ENCODE measurements at places on chromosomes 2 and 18.

GRCh38 chr2:187500585-187501359 lies 52.7 kb upstream of the CALCRL start:
- DNase-seq, result no peak

- DNase-seq, result no peak
These were observed 104.2 kb downstream of the ZNF521 start for GRCh38 chr18:25247725-25248124.

DNA sequence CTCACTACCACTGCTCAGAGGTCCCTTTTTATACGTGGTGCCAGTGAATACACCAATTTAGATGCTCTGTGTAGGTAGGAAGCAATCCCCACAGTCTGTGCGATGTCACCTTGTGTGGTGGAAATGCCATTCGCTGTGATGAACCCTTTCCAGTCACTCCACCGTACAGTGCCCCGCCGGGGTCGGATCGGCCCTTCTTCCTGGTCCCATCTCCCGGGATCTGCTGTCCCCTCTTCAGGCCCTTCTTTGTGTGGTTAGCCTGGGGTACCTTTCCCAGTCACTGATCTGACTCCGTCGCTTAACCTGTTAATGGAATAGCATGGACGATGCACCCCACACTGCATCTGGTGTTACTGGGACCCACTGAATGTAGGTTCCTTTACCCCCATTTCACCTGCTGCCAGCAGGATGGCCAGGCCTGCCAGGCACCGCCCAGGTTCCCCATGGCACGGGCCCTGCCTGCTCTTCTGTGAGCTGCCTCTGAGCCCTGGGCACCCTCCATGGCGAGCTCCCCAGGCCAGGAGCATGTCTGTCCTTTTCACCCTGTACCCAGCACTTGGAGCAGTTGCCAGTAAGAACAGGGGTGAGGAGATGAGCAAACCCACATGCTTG lies 18.0 kb downstream of the TWIST2 start:
- no peak for DNase-seq

- no peak for DNase-seq
These were observed 90.9 kb upstream of the CXCR4 start for GRCh38 chr2:136208682-136209420.

DNA sequence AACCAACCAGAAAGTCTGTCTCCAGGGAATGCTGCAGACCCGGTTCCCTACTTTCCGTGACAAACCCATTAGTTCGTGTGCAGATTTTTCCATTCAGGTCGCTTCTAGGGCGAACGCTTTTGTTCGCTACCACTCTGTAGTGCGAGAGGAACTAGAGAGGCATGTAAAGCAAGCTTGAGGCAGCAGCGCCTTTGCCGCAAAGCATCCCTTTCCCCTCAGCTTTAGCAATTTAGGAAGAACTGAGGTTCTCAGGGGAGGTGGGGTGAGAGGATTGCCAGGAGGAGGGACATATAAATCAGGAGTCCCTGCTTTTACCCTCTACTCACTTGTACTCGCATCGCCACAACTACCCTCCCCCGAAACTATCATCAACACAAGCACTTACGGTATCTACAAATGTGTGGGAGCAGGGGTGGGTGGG lies 748 bp upstream of the ZNF804A start:
- DNase-seq, result peak; percentile 46

DNA sequence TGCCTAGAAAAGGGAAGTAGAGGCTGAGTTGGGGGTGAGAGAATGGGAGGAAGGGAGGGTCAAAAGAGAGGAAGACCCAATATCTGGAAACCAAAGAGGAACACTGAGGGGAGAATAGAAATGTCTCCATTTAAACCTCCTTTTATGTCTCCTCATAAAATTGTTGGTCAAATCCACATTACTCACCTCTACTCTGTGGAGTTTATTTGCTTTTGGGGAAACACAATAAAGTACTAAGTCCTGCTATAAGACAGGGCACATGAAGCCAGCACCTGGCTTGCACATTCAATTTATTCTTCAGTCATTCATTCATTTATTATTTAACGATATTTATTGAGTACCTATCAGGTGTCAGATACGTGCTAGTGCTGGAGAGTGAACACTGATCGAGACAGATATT lies 60.3 kb upstream of the NFE2L2 start:
- DNase-seq, result no peak

DNA sequence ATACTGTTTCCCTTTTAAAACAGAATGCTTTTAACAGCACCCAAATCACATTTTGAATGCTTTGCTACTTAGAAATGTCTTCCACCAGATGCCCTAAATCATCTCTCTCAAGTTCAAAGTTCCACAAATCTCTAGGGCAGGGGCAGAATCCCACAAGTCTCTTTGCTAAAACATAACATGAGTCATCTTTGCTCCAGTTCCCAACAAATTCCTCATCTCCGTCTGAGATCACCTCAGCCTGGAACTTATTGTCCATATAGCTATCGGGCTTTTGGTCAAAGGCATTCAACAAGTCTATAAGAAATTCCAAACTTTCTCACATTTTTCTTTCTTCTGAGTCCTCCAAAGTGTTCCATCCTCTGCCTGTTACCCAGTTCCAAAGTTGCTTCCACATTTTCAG lies 1374.5 kb upstream of the NXPH2 start:
- DNase-seq, result no peak

- no peak for DNase-seq
These were observed 153.6 kb upstream of the ZNF804A start for GRCh38 chr2:184444623-184445223.

- no peak for DNase-seq
These were observed 22.2 kb upstream of the TTC39C start for GRCh38 chr18:23992089-23992940.

GRCh38 chr18:35153609-35154272 lies 87.1 kb upstream of the ZNF397 start:
- no peak for DNase-seq

GRCh38 chr18:6493194-6493593 lies 78.5 kb upstream of the L3MBTL4 start:
- no peak for DNase-seq

DNA sequence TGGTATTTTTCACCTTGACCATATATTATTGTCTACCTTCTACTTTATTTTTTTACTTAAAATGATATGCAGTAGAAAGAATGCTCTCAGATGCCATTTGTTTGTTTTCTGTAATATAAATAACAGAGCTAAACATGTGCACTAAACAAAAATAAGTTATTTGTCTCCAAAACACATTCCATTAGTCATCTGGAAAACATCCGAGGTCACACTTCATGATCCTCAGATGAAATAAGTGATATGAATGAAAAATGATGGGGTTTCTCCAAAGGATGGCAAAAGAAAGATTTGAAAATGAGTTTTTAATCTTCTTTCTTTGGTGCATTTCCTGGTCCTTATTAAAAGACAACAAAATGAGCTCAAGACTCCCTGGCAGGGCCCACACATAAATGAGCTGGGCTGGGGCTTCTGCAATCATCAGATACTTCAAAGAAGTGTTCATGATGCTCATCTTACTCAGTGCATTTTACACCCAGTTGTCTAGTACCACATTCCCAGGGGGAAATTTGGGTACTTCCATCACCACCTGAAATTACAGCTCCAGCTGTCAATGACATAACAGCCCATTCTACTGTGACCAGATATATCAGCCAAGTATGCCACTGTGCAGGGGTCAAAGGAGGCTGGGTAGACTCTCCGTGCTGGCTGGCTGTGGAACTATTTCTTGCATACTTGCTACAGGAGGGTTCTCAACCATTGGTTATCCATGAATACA lies 283.5 kb downstream of the PID1 start:
- DNase-seq, result no peak

- no peak for DNase-seq
These were observed 113.7 kb downstream of the EPB41L3 start for GRCh38 chr18:5430131-5430530.

DNA sequence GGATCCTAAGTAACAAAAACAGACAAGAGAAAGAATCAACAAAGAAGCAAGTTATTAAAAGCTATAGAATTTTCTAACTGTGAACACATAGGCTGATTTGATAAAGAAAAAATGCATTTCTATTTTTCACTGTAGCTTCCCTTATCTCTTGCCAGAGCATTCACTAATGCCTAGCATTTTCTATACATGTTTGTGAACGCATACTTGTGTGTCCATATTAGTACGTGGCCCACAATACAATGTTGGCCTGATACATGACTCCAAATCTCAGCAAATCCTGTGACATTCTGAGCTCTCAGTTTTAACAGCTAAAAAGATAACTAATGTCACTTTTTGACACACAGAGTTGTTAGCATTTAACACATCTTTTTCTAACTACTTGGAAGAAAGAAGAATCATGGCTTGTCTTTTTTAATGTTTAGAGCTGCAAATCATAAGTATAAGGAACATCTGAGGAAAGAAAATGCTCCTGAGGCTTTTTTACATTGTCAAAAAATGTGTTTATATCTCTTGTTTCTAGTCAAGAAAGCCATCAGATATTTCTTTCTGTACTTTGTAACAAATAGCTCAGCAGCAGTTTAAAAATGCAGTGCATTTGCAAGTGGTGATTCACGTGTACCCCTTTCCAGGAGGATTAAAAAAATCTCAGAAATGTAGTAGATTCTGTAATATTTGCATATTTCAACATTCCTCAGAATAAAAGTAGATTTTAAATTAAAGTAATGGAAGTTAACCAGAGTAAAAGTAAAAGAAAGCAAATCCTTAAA lies 1646.8 kb upstream of the TMEFF2 start:
- no peak for DNase-seq

DNA sequence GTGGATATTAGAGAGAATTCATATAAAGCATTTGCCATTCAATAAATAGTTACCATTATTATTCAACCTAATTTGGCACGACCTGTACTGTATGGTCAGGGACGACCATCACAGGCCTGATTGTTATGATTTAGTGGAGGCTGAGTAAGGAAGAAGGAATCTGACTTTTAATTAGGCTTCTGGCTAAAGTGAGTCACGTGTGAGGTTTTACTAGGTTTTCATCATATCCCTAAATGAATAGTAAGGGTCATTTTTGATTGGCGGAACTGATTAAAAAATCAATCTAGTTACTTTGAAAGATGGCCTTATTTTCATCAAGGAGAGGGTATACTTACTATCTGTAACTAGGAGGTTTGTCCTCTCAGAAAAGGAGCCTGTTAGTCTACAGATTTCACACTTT lies 143.4 kb downstream of the ADCYAP1 start:
- no peak for DNase-seq

DNA sequence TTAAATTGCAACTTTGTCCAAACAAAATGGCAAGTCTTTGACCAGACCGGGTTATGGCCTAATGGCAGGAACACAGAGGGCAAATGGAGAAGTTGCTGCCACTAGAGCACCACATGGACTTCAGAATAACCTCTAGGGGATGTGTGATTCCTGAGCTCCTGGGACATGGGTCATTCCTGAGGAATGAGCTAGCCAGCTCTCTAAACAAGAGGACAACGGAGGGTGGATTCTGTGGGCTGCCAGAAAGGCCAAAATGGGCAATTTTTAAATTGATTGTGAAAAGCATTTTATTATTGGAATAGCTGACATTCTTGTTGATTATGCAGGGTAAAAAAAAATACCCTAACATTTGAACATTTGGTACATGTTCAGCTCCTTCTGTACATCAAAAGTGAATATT lies 109.8 kb upstream of the FZD5 start:
- no peak for DNase-seq

DNA sequence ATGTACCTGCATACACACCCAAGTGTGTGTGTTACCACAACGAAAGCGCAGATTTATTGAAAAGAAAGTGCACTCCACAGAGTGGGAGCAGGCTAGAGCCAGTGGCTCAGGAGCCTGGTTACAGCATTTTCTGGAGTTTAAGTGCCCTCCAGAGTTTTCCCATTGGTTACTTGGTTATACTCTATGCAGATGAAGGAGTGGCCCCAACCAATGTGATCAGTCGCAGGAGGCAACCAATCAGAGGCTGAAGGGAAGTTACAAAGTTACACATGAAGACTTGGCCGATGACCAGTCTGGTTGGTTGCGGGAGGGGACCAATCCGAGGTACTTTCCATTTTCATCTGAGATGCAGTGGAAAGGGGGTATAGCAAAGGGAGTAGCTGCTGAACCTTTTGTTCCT lies 13.5 kb upstream of the PRLH start:
- DNase-seq, result no peak

DNA sequence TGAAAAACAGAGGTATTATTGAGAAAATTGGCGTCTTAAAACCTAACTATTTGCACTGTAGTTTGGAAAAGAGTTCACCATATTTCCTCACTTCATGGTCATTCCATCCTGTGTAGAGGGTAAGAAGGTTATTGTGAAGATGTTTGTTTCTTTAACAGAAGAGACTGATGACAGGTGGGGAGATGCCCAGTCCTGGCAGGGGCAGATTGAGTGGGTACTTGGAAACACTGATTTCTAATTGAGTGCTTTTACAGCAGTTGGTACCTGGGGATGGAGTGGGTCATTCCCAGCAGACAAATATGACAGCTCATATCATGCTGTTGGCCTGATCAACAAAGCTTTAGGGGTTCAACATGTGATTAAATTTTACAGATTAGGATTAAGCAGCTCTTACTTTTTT lies 67.5 kb downstream of the MYOM1 start:
- DNase-seq, result no peak

DNA sequence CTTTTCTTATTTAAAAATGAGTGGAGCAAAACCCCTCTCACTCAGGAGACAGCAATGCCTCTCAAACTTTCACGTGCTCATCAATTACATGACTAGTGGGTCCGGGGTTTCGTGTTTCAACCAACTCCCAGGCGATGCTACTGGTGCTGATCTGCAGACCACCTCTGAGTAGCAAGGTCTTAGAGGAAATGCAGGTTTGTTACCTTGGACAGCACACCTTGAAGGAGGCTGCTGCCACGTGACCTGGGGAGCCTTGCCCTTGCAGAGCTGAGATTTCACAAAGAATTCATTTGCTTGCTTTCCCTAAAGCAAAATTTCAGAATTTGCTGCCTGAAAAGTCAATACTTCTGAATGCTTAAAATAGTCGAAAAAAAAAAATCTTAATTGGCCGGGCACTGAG lies 32.4 kb downstream of the SMIM21 start:
- no peak for DNase-seq

DNA sequence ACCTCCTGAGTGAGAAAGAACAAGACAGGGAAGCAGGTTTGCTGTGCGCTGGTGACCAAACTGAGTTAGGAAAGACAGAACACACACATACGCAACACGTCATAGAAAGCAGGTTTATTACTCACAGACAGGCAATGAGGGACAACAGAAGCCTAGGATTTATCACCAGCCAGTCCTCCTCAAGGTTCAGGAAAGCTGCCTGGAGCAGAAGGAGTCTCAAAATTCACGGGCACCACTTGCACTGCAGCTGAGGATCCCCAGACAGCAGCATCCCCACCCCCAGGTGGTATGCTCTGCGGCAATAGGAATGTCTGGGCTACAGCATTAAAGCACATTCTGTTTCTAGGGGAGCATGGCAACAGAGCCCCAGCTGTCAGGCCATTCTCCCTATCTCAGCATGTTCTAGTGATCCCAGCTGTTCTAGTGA lies 284.4 kb upstream of the RGPD4 start:
- DNase-seq, result no peak
